SW480 (cell line): ENCODE measurements at places on chromosomes 11 and 22.

GRCh38 chr11:6505577-6506240 is 8.6 kb downstream of the DNHD1 start:
- DNase-seq = peak; percentile 53

GRCh38 chr11:95074792-95075563 is 8.3 kb downstream of the SRSF8 start:
- no peak for DNase-seq

GRCh38 chr11:107707215-107707671 is 4.6 kb downstream of the SLN start:
- DNase-seq = no peak

GRCh38 chr11:35011944-35012343 is 95.5 kb downstream of the PDHX start:
- no peak for DNase-seq

GRCh38 chr11:63282579-63282978 is 39.2 kb upstream of the SLC22A25 start:
- DNase-seq = no peak

DNA sequence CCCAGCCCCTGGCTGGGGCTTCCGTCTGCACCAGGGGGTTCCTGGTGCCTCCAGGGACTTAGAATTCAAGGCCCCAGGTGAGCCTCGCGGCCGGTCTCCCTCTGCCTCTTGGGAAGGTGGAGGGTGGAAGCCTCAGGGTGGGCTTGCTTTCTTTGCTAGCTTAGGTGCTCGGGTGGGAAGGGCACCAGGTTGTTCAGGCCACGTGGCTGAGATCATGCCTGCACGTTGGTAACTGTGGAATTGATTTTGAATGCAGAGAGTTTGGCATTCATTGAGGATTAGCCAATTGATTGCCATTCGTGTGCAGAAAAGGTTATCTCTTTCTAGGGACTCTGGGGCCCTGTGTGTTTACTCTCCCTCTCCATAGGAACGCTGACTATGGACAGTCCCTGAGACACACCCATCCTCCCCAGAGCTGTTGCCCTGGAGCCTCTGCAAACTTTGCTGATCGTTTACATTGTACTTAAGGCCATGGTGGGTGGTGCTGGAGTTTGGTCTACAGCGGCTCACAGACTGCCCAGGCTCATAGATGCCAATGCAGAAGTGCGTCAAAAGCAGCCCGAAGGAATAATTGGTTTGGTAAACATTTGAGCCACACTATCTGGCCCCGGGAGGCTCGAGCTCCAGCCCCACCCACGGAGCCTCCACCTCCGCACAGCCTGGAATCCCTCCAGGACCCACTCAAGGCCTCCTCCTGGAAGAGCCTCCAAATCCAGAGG is 1457.7 kb downstream of the BRD1 start:
- DNase-seq = peak; percentile 68

DNA sequence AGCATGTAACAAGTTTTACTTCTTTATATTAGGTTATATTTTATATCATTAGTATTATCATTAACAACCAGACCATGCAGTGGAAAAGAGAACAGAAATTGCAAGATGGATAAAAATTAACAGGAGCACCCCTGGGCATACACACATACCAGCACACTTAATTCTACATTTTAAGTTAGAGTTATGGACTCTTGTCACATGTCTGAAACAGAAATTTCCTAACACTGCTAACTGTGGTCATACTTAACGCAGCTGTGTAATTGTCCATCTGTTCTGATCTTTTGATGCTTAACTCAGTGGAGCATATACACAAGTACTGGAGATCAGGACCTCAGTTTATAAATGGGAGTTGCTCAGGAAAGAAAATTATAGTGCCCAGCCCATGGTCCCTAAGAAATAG is 358 bp downstream of the OR52H1 start:
- no peak for DNase-seq

DNA sequence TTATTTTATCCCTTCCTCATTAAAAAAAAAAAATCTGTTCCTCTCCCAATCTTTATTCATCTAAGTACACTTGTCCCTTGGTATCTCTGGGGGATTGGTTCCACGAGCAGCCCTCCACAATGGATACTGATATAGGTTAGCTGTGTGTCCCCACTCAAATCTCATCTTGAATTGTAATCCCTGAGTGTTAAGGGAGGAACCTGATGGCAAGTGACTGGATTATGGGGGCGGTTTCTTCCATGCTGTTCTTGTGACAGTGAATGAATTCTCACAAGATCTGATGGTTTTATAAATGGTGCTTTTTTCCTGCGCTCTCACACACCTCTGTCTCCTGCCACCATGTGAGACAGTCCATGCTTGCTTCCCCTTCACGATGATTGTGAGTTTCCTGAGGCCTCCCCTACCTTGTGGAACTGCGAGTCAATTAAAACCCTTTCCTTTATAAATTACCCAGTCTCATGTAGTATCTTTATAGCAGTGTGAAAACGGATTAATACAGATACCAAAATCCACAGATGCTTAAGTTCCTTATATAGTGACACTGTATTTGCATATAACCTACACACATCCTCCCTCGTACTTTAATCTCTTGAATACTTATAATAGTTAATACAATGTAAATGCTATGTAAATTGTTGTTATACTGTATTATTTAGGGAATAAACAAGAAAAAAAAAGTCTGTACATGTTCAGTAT is 62.0 kb downstream of the PACS1 start:
- no peak for DNase-seq

DNA sequence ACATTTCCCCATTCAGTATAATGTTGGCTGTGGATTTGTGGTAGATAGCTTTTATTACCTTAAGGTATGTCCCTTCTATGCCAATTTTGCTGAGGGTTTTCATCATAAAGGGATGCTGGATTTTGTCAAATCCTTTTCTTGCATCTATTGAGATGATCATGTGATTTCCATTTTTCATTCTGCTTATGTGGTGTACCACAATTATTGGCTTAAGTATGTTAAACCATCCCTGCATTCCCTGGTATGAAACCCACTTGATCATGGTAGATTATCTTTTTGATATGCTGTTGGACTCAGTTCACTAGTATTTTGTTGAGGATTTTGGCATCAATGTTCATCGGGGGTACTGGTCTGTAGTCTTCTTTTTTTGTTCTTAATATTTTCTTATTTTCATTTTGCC is 44.7 kb upstream of the ARHGAP32 start:
- no peak for DNase-seq
